G401 (cell line): ENCODE measurements at places on chromosomes 7 and 10.

DNA sequence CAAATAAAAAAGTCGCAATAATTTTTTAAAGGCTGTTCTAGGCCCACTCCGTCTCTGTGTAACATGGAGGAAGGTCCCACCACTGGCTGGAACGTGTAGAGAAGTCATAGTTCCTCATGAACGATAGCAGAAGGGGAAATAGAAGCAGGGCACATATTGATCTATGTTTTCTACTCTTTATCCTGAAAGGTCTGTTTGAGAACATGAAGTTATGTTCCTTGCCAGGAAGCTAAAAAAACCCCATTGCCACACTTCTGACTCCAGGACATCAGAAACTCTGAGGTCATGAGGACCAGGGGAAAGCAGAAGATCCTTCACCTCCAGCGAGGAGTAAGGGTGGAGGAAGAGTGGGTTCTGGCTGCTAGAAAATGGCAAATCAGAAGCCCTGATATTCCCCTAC is 10.8 kb downstream of the ANKRD22 start:
- DNase-seq = no peak

GRCh38 chr10:132448248-132448731 is 51.3 kb downstream of the PWWP2B start:
- DNase-seq = no peak

DNA sequence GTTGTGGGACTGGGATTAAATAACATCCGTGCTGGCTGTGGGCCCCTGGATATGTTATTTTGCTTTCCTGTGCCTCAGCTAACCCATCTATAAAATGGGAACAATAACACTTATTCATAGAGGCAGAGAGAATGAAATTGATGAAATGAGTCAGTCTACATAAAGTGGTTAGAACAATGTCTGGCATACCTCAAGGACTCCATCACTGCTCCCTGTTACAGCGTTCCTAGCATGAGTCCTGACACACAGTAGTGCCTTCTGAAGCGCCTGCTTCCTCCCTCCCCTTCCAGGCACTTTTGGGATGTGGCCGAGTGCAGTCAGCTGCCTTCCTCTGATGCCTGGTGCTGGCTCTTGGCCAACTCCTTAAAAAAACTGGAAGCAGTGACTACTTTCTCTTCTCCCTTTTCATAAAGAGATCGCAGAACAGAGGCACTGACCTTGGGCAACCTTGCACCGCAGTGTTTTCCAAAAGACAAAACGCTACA is 108.4 kb upstream of the ZMIZ1 start:
- peak; percentile 76 for DNase-seq

GRCh38 chr7:154259396-154259795 is 207.2 kb downstream of the DPP6 start:
- no peak for DNase-seq

GRCh38 chr10:27621461-27621860 is 117.4 kb downstream of the RAB18 start:
- DNase-seq = no peak

DNA sequence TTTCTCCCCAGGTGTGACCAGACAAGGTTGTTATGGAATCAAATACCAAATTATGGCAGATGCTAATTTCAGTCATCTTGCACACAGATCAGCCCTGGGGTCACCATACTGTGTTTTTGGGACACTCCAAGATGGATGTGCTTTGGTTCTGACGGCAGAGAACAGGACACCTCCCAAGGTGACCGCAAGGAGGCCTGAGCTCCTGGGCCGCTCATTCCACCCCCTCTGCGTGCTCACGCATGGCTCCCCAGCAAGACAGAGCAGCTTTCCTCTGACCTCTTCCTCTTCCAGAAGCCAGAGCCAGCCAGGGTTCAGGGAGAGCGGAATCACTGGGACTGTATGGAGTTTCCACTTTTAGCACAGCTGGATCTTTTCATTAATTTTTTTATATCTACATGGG is 402.8 kb downstream of the DNAJB6 start:
- DNase-seq = no peak

DNA sequence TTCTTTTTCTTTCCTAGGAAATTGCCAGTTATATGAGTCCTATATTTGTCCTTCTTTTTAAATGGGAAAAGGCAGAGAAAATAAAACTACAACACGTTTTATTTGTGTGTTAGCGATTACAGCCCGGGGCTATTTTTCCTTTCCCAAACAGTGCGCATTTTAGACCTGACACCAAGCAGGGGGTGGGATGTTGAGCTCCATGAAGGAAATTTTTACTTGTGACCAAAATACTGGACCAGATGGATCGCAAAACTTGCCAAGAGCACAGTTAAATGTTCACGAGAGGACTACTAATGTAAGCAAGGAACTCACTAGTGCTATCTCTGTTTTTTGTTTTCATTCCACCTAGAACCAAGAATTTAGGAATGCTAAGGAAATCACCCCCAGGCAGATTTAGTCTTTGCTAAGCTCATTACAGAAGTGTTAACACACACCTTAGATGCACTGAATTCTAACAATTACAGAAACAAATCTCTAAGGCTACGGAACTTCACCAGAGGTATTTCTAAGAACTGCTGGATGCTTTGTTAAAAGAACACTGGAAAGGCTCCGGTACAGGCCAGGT is 114.8 kb downstream of the JAZF1 start:
- peak; percentile 92 for DNase-seq

DNA sequence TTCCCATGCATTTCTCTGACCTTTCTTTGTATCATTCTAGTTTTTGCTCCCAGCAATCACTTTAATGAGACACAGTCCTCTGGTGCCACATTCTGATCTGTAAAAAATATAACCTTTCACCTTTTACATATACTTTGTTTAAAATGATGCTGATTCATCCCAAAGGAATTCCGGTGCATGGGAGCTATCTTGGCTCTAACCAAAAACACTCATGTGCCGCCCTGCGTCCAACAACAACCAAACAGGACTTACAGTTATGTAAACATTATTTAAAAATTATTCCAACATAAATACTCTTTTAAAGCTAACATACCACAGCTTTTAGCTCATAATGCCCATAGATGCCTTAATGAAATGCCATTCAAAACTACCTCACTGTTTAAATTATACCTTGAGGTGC is 7.7 kb upstream of the OPALIN start:
- DNase-seq = no peak

- peak; percentile 68 for DNase-seq
These were observed 1.4 kb downstream of the MXI1 start for GRCh38 chr10:110208614-110209453.

DNA sequence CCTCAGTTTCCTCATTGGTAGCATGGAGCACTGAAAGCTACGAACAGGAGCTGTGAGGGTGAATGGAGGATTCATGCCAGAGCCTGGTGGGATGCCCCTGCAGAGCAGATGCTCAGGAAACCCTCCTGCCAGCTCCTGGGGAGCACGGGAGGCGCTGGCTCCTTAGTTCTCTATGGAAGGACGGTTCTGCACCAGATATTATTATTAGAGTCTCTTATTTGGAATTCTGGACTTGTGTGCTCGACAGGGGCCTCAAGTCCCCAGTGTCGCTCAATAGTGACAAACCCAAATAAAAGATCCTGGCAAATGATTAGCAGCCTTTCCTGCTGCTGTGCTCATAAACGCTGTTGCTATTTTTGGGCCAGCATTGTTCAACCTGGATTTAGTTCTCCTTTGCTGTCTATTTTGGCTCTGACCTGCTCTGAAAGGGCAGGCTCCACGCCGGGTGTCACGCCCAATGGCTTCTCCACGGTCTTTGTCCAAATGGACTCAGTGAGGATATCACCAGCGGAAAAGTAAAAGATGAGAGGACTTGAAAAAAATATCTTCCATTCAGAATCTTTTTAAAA is 23.0 kb upstream of the KLF6 start:
- peak; percentile 78 for DNase-seq

- DNase-seq = no peak
These were observed 448.5 kb upstream of the MKI67 start for GRCh38 chr10:128574581-128575210.

DNA sequence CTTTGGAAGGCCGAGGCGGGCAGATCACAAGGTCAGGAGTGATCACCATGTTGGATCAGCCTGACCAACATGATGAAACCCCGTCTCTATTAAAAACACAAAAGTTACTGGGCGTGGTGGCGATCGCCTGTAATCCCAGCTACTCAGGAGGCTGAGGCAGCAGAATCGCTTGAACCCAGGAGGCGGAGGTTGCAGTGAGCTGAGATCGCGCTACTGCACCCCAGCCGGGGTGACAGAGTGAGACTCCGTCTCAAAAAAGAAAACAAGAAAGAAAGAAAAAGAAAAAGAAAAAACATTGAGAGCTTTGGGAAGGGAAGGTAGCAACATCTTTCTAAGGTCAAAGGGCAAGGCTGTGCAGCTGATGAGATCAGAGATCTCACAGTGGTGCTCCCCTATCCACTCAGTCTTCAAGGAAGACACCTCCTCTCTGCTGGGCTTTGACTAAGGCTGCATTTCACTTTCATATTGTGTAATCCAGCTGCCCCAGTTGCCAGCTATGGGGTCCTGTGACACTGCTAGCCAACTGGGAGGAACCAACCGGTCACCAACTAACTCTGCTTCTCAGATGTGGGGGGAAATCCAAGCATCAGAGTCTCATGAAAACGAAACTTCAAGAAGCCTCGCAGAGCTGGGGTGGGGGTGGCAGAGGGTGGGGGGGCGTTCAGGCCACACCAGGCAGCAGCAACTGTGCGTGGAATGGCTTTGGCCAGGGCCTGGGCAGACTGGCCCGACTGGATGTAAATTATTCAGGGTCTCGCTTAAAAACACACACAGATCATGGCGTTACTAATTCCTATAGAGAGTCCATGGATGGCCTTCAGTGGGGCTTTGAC is 1.5 kb downstream of the IL15RA start:
- DNase-seq = peak; percentile 3

GRCh38 chr7:128431221-128431620 is 21.4 kb upstream of the IMPDH1 start:
- no peak for DNase-seq

- DNase-seq = no peak
These were observed 14.7 kb downstream of the KCNMA1 start for GRCh38 chr10:77622889-77623291.

- no peak for DNase-seq
These were observed 240.4 kb downstream of the ARL4A start for GRCh38 chr7:12927635-12928434.

DNA sequence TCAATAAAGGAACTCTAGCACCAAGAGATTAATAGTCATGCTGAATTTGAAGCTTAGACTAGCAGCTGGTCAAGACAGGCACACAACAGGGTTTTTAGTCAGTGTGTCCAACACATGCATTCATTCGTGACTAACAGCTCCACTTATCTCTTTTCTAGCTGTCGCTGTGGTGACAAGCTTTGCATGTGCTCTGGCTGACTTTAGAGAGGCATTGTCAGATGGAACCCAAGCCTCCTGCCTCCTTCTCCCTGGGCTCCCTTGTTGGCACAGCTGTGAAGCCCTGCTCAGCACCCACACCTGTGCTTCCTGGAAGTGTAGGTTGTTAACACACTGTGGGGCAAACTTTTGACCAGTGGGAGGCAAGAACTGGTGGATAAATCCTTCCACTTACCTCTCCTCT is 9.8 kb upstream of the AGK start:
- DNase-seq = no peak

GRCh38 chr7:44430054-44430453 is 60.4 kb downstream of the NUDCD3 start:
- DNase-seq = no peak

GRCh38 chr7:22577470-22578001 is 77.5 kb upstream of the STEAP1B start:
- no peak for DNase-seq

DNA sequence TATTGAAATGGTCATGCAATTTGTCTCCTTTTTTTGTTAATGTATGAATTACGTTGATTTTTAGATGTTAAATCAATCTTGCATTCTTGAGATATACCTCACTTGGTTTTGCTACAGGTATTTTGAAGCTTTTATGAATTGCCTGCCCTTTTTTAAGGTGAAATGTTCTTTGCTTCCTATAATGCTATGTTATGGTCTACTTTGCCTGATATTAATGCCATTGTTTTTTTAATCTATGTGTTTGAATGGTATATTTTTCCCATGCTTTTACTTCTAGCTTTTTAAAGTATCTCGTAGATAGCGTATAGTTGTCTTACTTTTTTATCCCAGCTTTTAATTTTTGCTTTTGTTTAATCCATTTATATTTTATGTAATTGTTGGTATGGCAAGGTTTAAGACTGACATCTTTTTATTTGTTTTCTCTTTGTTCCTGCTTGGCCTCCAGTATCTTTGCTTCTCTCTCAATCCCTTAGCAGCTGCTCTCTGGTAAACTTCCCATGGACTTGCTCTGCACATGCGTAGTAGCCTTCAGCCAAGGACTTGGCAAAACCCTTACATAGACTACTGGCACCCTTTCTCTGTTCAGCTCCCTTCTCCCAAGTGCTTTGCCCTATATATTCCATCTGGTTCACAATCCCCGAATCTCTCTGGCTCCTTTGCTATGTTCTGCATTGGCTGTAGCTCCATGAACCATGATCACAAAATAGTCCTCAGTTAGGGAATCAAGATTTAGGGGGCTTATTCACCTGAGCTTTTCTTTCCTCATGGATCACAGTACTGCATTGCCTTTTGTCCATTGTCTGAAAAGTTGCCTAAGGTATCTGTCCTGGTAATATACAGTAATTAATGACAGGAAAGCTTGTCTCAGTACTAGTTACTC is 8.4 kb downstream of the TRIM24 start:
- peak; percentile 85 for DNase-seq

GRCh38 chr7:35185908-35186731 is 67.8 kb downstream of the TBX20 start:
- DNase-seq = peak; percentile 85

- DNase-seq = peak; percentile 18
These were observed 505.6 kb upstream of the MKI67 start for GRCh38 chr10:128631801-128632241.

DNA sequence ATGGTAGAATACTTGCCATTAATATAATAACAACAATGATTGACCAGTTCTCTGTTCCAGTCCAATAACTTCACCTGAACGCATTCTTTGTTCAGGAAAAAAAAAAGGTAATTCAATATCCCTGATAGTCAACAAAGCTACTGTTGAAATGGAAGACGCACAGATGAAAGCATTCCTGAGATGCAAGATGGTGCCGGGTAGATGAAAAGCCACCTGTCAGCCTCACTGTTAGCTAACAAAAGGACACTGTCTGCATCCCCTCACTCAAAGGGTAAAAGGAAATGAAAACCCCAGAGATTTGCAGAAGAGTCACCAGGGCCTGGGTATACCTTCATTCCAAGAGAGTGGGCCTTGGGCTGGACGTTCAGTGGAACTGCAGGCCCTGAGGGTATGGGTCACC is 357.4 kb downstream of the PLXNA4 start:
- no peak for DNase-seq

- no peak for DNase-seq
These were observed 25.1 kb downstream of the ZNF467 start for GRCh38 chr7:149748076-149748874.

DNA sequence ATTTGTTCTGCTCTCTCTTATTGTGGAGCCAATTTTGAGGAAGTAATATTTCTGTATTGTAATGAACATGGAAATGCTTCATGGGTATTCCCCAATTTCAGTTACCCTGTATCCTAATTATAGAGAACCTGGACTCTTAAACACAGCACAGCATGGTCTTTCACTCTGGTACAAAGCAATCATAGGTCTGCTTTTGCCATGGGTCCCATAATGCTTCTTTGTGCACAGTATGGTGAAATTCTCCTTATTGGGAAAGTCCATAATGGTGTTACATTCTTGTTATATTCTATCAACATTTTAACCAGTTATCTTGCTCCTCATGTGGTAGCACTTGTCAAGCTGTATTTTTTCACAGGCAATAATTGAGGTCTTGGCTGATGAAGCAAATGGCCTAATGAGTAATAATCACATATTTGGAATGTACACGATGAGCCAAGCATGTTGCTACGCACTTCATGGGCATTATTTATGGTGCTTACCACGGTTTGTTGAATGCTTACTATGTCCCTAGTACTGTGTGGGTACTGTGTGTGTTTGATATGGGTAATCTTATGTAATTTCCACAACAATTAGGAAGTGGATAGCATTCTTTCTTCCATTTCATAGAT is 42.9 kb downstream of the PRKG1 start:
- DNase-seq = no peak
